ENCODE measurements at places on chromosomes 5 and 9.

- DNase-seq, result no peak
Measured at GRCh38 chr5:147601652-147602051, 91.8 kb upstream of the DPYSL3 start.

DNA sequence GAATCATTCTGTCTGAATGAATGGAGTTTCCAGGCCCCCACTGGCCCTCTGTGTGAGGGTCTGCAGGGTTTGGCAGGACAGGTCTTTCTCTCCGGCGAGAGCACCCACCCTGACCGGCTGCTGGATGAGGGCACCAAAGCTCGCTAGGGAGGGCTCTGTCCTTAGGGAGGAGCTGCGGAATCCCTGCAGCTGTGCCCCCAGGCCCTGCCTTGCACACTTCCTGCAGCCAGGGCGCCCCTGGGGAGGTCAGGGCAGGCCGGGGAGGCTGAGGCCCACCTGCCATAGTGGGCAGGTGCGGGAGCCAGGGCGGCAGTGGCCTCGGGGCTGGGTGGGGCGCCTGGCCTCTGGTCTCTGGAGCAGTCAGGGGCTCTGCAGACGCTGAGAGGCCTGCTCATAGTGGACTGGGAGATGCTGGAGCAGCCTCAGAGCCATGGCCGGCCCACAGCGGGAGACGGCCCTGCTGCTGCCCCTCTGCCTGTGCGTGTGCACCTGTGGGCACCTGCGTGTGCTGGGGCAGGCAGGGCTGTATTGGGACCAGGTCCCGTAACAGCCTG, 36.1 kb downstream of the EXOC3 start:
- no peak for DNase-seq

DNA sequence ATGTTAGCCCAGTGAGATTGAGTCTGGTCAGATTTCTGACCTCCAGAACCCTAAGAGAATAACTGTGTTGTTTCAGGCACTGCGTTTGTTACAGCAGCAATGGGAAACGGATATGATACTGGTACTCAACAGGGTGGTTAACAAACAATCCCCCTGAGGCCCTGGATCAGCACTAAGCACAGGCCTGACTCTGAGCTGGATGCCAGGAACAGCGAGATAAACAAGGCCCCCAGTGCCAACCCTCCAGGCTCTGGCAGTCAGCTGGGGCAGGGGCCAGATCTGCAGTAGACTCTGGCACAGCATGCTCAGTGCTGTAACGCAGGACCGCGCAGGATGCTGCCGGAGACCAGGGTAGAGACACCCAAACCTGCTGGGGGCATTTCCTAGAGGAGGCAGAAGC, 22.1 kb downstream of the CPLX2 start:
- no peak for DNase-seq

GRCh38 chr9:36250079-36250478, 8.2 kb downstream of the GNE start:
- DNase-seq, result peak; percentile 5

DNA sequence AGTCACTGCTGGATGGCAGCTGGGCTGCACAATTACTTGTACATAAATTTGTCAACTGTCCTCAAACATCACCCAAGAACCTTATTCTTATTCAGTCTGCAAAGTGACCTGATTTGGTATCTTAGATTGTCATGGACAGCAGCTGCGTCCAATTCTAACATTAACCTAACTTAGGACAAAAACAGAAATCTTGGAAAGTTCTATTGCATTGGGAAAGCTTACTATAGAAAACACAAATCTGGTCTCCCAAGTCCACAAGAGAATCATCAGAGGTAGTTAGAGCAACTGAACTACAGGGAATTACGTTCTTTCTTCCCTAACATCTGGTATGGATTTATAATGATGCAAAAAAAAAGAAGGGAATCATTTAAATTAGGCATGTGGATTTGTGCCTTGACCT, 283.9 kb downstream of the NR2F1-AS1 start:
- no peak for DNase-seq

- DNase-seq, result no peak
Measured at GRCh38 chr5:113598926-113599325, 85.4 kb downstream of the YTHDC2 start.

- DNase-seq, result no peak
Measured at GRCh38 chr5:60578315-60578714, 121.7 kb downstream of the DEPDC1B start.

DNA sequence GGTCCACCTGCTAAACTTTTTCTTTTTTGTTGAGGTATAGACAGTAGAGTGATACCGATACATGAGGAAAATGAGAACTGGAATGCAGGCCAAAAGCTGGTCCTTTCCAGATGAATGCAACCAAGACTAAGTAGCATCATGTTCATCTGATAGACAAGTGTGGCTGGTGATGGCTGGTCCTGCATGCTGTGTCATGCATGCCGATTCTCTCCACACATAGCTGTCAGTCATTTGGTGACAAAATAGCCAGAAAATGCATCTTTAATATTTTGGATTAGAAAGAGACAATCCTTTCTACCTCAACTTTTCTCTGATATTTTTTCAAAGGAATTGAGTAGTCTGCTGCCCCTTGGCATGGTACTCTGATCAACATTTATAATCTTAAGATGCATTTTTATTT, 49.9 kb downstream of the ZSWIM6 start:
- DNase-seq, result no peak

- no peak for DNase-seq
Measured at GRCh38 chr5:127097278-127097677, 24.0 kb upstream of the C5orf63 start.

GRCh38 chr9:93129286-93129685, 4.8 kb downstream of the NINJ1 start:
- no peak for DNase-seq

GRCh38 chr5:86981898-86982297, 285.8 kb upstream of the RASA1 start:
- no peak for DNase-seq

DNA sequence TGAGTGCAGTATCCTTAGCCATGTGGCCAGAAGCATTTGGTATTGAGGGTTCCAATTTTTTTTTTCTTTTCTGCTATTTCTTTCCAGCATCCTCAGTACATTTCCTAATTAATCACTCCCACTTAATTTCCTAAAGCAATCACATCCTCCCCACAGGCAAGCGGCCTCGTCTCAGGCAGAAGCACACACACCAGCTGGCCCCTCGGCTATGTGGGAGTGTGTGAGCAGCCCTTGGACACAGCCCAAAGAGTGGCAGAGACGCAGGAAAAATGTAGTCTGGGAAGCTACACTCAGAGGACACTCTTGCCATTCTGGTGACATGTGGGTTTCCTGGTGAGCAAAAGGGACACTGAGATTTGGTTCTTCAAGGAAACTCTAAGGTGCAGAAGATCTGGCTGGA, 20.7 kb downstream of the SLIT3 start:
- DNase-seq, result no peak

- no peak for DNase-seq
Measured at GRCh38 chr9:129221233-129221632, 43.2 kb upstream of the IER5L start.

DNA sequence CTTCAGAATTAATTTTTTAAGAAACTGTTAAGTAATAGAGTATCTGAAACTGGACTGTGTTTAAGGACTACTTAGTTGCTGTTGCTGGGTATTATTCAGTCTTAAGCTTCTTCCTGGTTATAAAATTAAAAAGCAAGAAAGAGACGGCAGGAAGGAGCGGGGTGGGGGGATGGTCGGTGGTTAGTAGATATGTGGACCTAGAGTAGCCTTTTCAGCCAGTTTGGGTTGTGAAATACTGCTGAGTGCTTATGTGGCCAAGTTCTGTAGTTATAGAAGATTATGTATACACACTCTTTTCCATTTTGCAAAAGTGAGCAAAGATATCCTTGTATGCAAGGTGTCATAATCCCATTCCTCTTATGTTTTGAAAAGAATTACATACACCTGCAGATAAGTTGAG, 28.5 kb downstream of the TRIO start:
- DNase-seq, result peak; percentile 63

DNA sequence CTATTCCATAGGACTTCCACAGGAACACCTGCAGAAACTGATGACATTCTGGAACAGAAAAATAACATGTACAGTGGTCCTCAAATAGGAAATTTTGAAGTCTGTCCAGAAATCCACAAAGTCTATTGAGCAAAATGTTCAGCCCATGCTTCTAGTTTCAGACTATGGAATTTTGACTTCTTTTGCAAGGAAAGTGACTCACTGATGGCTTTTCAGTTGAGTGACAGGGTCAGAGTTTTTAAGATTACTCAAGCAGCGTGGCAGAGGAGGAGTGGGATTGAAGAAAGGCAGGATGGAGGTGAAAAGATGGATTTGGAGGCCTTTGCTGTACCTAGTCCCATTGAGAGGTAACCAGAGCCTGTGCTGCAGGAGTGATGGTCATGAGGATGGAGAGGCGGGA, 151.5 kb downstream of the GOLPH3 start:
- no peak for DNase-seq

GRCh38 chr5:145937432-145938250, 1.3 kb downstream of the SH3RF2 start:
- peak; percentile 63 for DNase-seq

DNA sequence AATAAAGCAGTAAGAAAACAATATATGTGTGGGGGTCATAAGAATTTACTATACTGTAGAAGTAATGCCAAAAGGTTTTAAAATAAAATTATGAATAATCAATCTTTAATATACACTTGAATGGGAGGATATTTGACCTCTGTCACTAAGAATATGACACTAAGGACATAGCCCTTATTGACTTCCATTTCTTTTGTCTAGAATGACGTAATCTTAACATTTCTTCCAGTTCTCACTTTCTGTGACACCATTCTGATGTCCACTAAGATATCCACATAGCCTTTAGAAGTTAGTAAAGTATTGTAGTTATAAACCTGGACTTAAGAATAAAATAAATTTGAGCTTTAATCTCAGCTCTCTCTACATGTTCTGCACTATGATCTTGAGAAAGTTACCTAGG, 1050.7 kb downstream of the TLE4 start:
- DNase-seq, result no peak

- DNase-seq, result no peak
Measured at GRCh38 chr9:129094387-129095169, 13.7 kb downstream of the DOLPP1 start.

GRCh38 chr9:127087836-127088235, 34.6 kb downstream of the ANGPTL2 start:
- DNase-seq, result no peak

DNA sequence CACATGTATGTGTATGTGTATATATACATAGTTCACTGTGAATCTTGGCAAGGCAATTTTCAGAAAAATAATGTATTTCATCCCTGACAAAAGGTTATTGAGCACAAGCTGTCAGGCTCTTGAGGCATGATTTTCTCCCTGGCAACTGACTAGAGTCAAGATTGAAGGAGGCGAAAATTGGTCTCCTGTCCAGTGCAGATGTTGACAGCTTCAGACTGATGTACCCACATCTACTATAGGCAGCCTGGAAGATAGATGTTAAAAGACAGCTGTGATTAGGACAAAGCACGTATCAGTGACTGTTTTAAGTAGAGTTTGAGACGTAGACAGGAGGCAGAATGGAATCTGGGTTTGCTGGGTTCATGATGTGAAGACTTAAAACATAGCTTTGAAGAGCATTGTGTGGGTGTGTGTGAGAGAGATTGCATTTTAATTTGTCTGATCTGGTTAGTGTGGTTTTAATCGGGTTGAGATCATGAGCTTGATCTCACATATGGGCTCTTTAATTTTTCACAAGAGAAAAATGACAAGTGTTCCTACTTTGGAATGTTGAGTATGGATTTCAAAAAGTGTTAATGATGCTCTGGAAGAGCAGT, 39.1 kb downstream of the CTNNA1 start:
- no peak for DNase-seq

- DNase-seq, result peak; percentile 6
Measured at GRCh38 chr9:132356324-132356924, 1.6 kb upstream of the SETX start.

GRCh38 chr9:36543916-36544315, 28.8 kb upstream of the MELK start:
- DNase-seq, result peak; percentile 5

DNA sequence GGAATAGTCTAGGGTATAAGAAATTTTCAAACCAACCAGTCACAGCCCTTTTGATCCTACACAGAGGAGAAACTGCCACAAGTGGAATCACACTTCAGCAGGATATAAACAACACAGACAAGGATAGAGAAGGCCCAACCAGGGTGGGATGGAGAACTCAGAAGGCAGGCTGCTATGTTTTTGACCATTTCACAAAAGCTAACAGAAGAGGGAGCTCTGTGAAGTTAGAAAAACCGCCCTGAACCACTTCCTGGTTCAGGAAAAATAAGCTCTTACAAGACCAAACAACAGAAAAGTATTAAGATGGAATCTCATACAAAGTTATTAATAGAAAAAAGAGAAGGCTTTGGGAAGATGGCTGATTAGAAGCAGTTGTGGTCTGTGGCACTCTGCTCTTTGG, 960 bp upstream of the IFNB1 start:
- no peak for DNase-seq

- DNase-seq, result no peak
Measured at GRCh38 chr9:137295238-137295811, 6.7 kb downstream of the NRARP start.

GRCh38 chr5:38835887-38836286, 9.9 kb upstream of the OSMR start:
- peak; percentile 61 for DNase-seq

- DNase-seq, result no peak
Measured at GRCh38 chr9:6068983-6069382, 53.6 kb upstream of the RANBP6 start.

DNA sequence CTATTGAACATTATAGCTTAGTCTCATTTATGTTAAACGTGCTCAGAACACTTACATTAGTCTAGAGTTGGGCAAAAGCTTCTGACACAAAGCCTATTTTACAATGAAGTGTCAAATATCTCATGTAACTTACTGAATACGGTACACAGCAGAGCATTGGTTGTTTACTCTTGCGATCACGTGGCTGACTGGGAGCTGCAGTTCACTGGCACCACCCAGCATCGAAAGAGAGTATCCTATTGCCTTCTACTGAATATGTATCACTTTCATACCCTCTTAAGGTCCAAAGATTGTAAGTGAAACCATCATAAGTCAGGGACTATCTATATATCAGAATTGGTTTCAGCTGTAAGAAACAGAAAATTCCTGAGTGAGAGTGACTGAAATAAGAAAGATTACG, 42.6 kb upstream of the OSMR start:
- no peak for DNase-seq

GRCh38 chr5:12679731-12680130, 775.5 kb upstream of the CTNND2 start:
- DNase-seq, result no peak

DNA sequence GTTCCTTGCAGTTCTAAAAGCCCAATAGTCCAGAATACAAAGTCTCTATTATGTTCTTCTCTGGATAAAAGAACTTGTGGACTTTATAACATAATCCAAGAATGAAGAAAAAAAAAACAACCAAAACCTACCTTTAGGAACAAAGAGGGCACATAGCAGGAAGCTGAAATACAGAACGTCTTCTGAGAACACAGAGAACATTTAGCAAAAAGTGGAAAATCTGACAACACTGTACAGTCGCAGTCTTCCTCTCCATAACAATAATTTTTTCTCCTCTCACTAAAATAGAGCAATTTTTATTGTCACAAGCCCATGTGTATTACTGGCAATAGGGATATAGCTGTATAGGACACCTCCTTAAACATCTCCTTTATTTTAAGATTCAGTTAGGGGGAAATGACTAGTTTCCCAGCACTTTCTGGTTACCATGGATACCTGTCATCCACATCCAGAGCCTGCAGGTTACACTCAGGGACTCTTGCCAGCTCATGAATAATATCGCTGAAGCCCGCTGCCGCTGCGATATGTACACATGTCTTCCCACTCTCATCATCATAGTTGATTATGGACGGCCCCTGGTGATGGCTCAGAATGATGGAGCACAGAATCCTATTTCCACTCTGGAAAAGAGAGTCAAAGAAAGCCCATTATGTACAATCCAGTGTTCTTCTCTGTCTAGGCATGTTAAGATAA, 106.5 kb downstream of the ANKRD55 start:
- DNase-seq, result peak; percentile 67
